ENCODE measurements at places on chromosomes 11 and 22.

DNA sequence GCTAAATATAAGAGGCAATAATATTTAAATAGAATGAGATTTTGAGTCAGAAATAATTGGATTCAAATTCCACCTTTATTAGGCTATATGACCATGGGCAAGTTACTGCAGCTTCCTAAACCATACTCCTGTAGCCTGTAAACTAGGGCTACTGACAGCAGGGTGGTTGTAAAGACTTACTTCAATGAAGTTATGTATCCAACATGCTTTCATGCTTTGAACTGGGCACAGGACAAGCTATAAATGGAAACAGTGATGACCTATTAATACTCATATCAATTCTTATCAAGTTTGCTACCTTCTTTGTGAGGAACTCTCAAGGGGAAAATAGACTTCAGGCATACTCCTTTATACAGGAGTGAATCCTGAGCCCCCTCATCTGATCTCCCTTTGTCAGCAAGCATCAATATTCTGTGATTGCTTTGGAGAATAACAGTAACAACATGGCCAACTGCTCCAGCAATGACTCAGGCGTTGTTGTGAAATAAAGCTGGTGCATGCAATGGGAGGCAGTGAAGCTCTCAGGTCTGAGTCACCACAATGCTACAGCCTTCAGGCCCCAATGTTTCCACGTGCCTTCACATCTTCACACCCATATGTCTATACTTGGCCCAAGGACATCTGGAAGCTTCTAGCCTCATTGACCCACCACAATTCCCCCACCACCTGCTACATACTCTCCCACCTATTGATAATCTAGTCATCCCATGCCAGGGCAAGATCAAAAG, 102.5 kb downstream of the KCNA4 start:
- no peak for DNase-seq

GRCh38 chr22:35457729-35458546, 58.0 kb downstream of the MCM5 start:
- no peak for DNase-seq

- DNase-seq: no peak
Observed at GRCh38 chr11:59144096-59144495, 1.4 kb downstream of the FAM111A start.

DNA sequence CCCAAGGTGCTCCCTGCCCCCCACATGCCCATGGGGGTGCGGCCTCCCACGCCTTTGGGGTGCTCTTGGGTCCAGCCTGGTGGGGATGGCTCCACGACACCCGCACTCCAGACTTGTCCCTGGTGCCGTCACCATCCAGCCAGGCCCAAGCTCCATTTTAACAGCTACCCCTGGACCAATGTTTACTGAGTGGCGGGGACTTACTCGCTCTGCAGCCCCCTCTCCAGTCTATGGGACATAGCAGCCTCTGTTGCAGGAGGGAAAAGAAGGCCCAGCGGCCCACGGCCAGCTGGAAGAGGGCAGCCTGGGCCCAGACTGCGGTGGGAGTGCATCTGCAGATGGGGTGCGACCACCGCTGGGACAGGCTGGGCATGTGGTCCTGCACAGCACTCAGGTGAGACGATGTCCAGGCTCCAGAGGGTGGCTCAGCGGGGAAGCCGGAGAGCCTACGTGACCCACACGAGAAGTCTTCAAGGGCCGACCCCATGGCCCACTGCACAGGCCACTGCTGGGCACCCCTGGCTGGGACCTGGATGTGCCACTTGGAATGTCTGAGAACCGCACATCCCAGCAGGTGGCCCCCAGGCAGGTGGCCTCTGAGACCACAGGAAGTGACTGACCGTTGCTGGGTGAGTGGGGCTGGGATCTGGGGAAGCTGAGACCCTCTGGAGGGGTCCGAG, 18.1 kb downstream of the IL17REL start:
- DNase-seq: peak; percentile 81

DNA sequence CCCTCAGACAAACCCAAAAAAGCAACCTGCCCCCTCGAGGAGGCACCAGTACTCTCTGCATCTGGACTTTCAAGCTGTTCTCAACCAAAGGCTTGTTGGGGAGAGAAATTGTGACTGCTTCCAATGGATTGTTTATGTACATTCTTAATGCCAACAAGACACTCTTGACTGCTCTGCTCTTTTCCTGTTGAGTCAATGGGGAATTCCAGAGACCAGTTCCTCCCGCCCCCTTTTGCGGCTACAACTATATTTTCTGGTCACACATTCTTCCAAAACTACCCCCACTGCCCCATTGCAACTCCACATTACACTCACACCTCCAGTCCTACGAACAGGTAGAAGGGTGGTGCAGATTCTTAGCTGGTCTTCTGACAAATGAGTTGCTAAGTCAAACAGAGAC, 187.0 kb downstream of the DSCAML1 start:
- DNase-seq: no peak

DNA sequence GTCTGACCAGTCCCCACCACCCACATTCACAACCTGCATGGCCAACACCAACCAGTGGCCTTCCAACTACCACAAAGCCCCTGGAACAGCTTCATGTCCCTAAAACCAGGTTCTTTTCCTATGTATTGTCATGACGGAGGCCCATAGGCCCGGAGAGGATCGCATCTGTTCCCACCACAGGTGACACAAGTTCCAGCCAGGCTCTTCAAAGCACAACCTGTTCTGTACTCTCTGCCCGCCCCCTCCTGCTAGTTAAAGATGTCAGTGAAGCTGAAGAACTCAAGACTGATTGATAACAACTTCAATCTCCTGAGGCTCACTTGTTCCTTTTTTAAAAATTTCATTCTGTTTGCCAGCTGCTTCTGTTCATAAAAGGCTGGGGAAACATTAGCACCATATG, 121.1 kb upstream of the GUCY1A2 start:
- DNase-seq: no peak

- DNase-seq: no peak
Observed at GRCh38 chr11:44740967-44741366, 14.2 kb downstream of the TSPAN18 start.

- DNase-seq: no peak
Observed at GRCh38 chr11:104146421-104146820, 17.5 kb downstream of the PDGFD start.

DNA sequence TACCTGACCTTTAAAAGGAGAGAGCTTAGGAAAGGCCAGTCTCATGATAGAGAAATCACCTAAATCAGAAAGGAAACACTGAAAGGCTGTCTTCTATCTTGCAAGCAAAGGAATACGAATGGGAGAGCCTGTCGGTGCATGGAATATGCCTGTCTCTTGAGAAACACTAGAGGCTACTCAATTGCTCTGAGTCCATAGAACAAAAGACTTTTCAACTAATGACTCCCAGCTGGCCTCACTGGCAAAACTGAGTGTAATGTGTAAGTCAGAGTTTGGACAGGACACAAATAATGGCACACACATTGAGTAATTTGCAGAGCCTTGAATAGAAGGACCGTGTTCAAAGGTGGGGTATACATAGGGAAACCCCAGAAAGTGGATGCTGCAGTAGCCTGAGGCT, 171.0 kb upstream of the ARHGAP20 start:
- DNase-seq: no peak

- DNase-seq: no peak
Observed at GRCh38 chr11:394034-394857, at the start of gene PKP3. PKP3 (plus strand) TSS chr11:394209; CDS start chr11:394293, 84 bp downstream.

DNA sequence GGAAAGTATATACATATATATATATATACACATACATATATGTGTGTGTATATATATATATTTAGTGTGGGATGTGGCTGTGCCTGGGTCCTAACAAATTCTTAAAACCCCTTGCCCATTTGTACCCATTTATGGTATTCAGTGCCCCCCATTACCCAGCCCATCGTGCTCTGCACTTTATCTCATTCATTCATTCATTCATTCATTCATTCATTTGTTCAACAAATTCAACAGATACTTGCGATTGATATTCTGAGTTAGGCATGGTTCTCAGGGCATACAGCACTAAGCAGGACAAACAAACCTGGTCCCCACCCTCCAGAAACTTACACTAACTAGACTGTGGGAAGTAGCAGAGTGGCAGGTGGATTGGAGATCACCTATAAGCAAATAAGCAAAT, 56.6 kb upstream of the LMO2 start:
- DNase-seq: no peak

- DNase-seq: no peak
Observed at GRCh38 chr22:48729499-48730171, 1098.0 kb downstream of the BRD1 start.

GRCh38 chr11:47606731-47607130, 12.5 kb upstream of the C1QTNF4 start:
- no peak for DNase-seq

- DNase-seq: no peak
Observed at GRCh38 chr22:43310311-43310710, 32.9 kb downstream of the SCUBE1 start.

GRCh38 chr11:20037396-20038153, 122.7 kb downstream of the DBX1 start:
- no peak for DNase-seq

DNA sequence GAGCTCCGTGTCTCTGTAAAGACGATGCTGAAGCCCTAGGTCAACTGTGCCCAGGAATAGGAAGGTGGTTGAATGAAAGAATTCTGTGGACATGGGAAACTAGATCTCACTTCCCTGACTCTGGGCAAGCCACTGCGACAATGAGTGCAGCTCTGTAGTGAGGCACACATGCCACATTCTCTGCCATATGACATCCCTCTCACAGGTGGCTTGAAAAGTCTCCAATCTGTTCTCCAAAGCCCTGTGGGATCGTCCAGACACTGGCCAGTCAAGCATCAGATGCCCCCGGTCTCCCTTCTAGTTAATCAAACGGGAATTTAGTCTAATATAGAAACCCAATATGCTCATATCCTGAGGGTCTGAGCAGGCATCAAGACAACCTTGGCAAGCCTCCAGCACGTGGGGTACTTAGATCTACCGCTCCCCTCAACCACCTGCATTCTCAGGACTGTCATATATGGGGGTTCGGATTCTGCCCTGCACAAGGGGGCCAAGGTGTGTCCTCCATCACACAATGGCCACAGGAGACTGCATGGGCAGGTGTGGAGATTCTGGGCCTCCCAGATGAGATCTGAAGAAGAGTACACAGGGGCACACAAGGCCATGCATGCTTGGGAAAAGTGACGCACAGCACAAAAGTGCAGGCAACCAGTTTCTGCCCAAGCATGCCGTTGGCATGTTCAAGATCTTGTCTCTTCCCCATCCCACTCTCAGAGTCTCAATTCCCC, 11.9 kb downstream of the DKK3 start:
- DNase-seq: no peak

DNA sequence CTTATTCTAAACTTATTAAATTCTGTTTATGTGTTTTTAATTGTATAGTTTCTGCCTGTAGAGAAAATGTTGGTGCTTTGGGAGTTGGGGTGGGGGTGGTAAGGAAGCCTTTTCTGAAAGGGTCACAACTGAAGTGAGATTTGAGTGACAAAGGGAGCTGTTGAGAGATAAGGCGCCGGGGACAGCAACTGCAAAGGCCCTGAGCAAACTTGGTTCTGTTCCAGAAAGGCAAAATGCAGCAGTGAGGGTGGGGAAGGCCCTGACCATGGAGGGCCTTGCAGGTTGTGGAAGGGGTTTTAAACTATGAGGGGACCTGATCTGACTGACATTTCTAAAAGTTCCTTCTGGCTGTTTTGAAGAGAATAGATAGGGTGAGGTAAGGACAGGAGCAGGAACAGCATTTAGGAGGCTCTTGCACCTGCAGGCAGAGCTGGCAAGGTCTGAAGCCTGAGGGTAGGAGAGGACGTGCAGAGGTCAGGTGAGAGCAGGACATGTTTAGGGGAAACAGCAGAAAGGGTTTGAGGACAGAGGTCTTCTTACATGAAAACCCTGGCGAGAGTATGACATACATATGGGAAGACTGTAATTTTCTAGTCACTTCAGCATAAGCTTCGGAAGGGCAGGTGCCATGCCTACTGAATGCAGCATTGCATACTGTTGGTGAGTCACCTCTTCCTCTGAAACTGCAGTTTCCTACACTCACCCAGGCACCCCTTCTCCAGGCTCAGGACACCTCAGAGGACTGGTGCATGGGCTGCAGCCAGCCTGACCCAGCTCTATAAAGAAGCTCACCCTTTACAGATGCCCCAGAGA, 190.7 kb downstream of the SNX19 start:
- no peak for DNase-seq

- no peak for DNase-seq
Observed at GRCh38 chr11:71454470-71455113, 1.6 kb downstream of the NADSYN1 start.

DNA sequence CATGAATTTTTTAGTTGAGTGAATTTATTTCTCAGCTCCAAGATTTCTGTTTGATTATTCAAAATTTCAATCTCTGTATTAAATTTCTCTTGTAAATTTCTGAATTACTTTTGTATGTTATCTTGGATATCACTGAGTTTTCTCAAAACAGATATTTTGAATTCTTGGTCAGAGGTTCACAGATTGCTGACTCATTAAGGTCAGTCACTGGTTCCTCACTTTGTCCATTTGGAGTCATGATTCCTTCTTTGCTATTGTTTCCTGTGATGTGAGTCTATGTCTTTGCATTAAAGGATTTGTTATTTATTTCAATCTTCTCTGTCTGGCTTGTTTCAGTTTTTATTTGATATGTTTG, 10.2 kb upstream of the IL17RA start:
- DNase-seq: no peak

DNA sequence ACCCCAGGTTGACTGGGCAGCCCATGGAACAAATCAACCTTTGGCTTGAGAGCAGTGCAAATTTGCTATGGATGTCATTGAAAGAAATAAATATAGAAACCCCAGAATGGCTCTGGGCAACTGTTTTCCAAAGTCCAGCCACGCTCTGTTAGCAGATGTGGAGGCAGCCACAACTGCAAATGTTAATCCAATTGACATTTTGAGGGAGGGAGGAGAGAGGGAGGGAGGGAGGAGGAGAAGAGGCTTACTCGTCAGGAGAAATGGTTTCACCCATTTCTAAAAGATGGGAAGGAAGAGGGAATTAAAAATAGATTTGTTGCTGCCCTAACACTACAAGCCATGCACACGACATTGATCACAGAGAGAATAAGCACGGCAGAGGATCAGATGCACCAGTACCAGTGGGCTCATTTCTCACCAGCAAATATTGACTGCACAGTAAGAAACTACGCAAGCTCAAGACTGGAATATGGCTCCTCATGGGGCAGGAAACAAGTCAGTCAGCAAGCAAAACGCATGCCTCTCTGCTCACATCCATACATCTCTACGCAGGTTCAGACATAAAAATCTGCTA, 229.1 kb downstream of the LARGE1 start:
- no peak for DNase-seq

DNA sequence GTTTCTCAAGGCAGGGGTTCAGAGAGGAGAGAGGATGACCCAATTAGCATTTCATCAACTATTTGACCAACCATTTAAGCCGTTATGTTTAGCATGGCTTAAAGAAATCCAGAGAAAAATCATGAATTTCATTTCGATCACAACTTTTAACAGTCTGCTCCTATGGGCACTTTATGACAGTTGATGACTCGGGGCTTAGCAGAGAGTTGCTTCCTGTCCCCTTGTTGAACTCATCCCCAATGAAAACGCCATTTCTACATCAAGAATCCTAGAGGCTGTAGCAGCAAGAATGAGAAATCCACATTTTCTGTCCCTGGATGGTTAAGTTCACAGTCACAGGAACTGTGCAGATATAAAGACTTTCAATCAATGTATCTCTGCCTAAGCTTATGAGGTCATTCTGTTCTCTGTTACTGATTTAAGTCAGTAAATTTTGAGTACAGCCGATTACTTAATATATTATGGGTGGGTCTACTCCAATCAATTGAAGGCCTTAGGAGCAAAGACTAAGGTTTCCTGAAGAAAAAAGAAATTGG, 81.1 kb downstream of the BDNF start:
- DNase-seq: no peak
